NCI-H526 treated with DMSO at 0.1 percent for 48 hours (cell line): ENCODE measurements at places on chromosomes 11 and 22.

- no peak for DNase-seq
These were observed 6.5 kb upstream of the MFNG start for GRCh38 chr22:37492428-37493344.

DNA sequence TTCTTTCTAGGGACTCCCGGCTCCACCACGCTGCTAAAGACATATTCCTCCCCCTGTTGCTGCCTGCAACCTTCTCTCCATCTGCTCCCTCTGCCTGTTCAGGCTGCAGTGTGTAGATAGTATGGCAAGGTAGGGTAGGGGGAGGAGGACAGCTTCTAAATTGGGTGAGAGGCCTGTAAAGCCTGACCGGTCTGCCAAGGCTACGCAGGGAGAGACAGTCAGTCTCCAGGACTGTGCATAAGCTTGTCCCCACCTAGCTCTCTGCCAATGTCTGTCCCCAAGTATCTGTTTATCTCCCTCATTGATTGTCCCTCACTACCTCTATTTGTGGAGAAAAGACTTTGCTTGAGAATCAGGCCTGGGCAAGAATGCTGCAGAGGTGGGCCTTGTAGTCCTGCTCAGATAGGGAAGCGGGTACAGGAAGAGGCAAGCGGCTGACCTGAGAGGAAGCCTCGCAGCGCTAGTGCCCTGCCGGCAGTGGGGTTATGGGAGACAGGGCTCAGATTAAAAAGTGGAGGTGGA, 871 bp upstream of the SEZ6L start:
- DNase-seq, result peak; percentile 58

- DNase-seq, result no peak
These were observed 50.3 kb upstream of the MYEOV start for GRCh38 chr11:69243496-69244200.

DNA sequence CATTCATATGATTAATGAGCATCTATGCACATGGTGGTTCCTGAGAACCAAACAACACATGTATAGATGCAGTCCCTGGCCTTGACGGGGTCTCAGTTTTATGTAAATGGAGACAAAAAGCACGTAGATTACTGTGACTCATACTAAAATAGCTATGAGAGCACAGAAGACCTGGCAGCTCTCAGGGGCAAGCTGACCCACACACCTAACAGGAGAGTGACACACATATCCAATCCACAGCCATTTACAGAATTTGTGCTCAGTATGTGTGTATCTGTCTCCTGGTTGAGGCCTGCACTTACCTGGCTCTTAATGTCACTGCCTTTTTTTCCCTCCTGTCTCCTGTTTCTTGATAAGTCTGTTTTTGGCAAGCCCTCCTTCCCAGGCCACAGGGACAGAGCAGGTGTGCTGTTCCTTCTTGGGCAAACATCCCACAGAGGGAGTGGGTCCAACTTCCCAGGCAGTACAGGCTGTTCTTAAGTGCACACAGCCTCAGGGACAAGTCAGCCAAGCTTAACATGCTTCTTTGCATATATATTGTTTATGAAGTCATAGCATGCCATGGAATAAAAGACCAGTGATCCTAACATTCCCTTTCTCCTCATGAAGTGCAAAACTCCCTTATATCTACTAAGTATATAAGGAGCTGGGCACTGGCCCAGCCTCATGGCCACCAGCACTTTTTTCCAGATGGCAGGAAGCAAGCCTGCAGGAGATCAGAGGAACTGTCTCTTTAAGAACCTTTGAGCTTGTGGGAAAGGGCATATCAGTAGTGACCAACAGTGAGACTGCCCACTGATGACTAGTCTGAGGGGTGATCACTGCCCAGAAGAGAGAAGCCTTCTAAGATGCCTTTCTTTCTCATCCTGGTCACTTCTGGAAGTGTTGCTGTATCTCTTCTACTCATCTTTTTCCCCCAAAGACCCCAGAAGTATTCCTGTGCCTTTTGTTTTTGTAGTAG, 124.7 kb upstream of the CCDC90B start:
- DNase-seq, result peak; percentile 88

DNA sequence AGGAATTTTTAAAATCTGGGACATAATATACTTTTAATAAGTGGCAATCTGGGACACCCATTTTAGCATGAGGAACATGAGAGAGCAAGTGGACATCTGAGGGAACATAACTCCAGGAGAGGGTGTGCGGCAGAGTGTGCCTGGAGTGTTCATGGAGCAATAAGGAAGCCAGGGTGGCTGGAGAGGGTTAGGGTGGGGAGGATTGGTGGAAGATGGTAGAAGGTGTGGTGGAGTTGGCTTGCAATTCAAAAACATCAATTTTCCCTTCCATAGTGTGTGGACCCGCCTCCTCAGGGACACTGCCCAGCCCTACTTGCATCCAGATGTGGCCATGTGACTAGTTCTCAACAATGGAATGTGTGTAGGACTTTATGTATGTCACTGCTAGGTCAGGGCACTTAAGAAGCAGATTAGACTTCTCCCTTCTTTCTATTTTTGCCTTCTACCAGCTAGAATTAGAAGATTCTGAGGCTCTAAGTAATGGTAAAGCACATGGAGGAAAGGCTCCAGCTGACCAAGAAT, 4.4 kb upstream of the DENND5A start:
- no peak for DNase-seq

GRCh38 chr22:31848411-31848810, 94.6 kb downstream of the DEPDC5 start:
- DNase-seq, result no peak

DNA sequence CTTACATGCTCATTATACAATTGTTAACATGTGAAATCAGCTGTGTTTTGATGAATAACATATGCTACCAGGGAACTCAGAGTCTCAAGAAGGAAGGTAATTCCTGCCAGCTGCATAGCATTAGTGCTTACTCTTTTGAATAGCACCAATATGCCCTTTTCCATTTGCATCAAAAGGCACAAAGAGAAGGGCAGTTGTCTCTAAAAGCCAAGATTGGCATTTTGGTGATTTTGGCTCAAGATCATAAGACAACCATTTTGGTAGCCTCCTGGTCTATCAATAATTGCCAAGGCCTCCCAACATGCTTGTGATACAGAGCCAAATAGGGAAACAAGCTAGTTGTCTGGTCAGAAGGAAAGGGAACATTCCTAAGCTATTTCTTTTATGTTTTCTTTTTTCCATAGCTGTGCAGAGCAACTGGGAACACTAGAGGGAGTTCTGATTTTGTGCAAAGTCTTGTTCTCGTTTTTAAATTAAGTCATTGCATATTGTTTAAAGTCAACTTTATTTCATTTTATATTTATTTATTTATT, 416.7 kb upstream of the CHORDC1 start:
- peak; percentile 59 for DNase-seq

- DNase-seq, result no peak
These were observed 58.2 kb upstream of the DRD2 start for GRCh38 chr11:113533425-113533698.

- no peak for DNase-seq
These were observed 20.0 kb downstream of the TSPAN4 start for GRCh38 chr11:862696-863022.

DNA sequence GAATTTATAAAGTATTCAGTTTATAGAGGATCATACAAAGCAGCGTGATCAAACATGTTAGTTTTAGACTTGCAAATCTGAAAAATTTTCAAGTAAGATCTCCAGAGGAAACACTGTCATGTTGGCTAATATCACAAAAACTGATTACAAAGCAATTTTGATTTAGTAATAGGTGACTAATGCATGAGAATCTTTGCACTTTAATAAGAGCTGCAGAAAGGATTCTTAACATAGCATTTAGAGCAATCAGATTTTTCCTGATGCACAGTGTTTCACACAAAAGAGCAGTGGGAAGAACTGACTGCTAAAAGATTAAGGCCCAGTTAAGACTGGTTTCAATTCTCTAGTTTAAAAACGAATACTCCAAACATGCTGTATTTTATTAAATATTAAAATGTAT, 321.2 kb downstream of the GUCY1A2 start:
- no peak for DNase-seq

DNA sequence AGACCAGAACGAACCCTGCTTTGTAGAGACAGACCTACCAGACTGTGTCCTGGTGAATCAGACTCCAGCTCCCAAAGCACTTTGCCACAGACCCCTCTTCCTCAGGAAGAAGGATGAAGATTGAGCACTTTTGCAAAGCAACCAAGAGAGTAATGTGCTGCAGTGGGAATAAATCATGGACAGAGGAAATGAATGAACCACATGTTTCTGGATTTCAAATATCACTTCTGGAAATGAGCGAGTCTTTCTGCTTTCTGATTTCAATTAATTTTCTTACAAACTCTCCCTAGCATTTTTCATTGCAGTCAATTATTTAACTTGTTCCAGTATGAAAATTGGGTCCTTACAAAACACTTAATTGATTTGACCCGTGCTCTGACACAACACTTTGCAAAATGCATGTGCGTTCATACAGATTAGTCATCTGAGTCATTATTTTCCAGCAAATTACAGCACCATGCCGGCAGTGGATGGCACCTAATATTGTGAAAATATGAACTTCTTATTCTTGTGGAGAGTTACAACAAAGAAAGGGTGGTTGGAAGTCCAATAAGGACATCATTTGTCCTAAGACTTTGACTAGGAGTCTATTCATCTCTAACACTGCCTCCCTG, 315.9 kb upstream of the CCDC90B start:
- no peak for DNase-seq

GRCh38 chr22:41289671-41290070, 3.7 kb upstream of the RANGAP1 start:
- no peak for DNase-seq

GRCh38 chr11:1862588-1863351, 9.9 kb downstream of the LSP1 start:
- no peak for DNase-seq

GRCh38 chr11:60952742-60953170, 780 bp upstream of the SLC15A3 start:
- no peak for DNase-seq

DNA sequence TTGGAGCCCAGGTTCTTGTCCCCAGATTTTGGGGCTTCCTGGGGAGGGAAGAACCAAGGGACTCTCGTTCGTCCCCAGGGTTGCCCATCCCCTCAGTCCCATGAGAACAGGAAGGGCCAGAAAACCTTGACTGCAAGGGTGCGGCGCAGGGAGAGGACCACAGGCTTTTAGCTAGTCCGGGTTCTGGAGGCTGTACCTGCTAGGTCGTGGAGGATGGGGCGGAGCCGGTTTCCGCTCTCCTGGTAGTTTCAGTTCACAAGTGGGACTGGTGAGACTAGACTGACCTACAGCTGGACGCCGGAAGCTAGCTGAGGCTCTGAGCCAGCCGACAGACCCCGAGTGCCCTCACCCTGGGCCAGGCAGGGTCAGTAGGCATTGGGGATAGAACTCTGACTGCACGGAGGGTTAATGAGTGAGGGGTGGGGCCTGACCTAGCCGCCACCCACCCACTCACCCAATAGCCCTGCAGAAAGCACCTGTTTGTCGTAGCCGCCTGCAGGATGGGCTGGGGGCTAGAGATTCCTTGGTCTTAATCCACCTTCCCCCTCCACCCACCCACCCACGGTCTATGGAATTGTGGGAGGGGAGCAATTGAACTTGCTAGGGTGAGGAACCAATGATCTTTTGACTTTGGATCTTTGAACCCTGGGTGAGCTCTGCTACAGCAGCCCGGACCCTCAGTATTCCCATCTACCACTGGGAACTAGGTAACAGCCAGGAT, 1.5 kb downstream of the MAFF start:
- DNase-seq, result no peak

DNA sequence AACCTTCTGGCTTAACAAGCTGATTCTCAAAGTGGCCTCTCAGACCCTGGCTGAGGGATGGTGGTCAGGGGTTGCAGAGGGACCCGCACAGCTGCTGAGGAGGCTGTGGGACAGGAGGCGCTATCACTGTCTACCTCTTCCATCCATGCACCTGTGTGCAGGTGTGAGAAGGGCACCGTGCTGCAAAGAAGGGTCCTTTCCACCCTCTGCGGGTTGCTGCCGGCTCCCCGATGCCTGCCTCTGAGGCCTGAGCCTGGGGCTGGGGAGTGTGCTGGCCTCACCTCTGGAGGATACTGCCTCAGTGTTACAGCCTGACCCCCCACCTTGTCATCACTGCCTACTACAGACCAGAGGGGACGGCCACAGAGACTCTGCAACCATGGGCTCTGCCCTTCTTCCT, 66.1 kb upstream of the B3GAT1 start:
- no peak for DNase-seq

DNA sequence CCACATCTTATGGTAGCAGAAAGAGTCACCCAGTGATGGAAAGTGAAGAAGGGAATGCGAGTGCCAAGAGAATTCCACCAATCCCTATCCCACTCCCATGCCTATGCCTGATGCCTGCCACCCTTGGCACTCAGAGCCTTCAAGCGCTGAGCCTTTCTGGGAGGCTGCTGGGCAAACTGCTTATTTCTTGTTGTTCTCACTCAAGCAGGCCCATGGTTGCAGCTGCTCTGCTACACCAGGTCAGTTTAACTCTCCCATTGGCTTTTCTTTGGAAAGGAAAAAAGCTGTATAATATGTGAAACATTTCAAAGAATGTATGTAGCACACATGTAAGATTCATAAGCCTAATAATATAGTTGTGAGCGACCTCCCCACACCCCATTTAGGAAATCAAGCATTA, 41.4 kb downstream of the DGCR2 start:
- no peak for DNase-seq

DNA sequence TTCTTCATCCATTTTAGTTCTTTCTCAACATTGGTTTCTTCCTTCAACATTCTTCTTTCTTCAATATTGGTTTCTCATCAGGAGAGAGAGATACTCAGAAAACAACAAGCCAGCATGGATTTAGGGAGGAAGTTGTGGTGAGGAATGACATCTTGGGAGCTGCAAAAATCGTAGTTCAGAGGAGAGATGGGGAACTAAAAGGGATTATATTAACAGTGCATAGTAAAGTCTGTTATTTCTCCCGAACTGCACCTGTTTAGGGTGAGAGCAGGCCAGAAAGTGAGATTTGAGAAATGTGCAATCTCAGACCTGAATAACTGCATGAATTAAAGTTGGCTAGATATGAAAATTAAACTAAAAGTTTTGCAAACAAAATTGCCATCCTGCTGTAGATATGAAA, 94.5 kb downstream of the CASP12 start:
- DNase-seq, result no peak

GRCh38 chr11:19862091-19862490, 149.5 kb downstream of the NAV2 start:
- DNase-seq, result no peak

DNA sequence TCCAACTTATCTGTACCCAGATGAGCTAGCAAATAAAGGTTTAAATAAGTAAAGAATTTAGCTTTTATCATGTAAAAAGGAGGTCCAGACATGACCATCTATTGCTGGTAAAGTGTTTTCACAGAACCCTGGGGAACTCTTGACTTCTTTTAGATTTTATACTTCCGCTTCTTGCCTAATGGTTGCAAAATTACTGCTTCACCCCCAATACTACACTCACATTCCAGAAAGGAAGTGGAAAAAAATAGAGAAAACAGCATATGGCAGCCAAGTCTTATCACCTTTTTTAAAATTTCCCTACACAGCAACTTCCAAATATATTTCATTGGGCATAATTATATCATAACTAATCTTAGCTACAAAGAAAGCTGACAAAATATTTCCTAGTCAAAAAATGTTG, 12.1 kb downstream of the BBOX1 start:
- DNase-seq, result no peak

- DNase-seq, result no peak
These were observed 63.3 kb downstream of the PRMT3 start for GRCh38 chr11:20450829-20451228.

GRCh38 chr11:125358254-125358840, 137.7 kb downstream of the FEZ1 start:
- DNase-seq, result no peak

GRCh38 chr22:39317775-39318506, 1.5 kb downstream of the RPL3 start:
- no peak for DNase-seq

GRCh38 chr11:113103932-113104690, 142.9 kb downstream of the NCAM1 start:
- DNase-seq, result peak; percentile 89

GRCh38 chr11:77325159-77325558, 23.7 kb upstream of the GDPD4 start:
- no peak for DNase-seq
